ENCODE measurements at places on chromosomes 12 and 14.
A peak's percentile ranks its signal among the peaks of the same experiment; 100 is the strongest.

- H3K27ac ChIP-seq = no peak overlapping the region
- no peak for DNase-seq
- peaks cover 31% of the 10 kb centered on the region for H3K4me1 ChIP-seq
- H3K4me3 ChIP-seq = no peak overlapping the region
- H3K36me3 ChIP-seq = no peaks in the 10 kb centered on the region
- peaks cover 32% of the 10 kb centered on the region for H3K27me3 ChIP-seq
Observed at GRCh38 chr12:52027085-52027843, 20.5 kb downstream of the TAMALIN start.

DNA sequence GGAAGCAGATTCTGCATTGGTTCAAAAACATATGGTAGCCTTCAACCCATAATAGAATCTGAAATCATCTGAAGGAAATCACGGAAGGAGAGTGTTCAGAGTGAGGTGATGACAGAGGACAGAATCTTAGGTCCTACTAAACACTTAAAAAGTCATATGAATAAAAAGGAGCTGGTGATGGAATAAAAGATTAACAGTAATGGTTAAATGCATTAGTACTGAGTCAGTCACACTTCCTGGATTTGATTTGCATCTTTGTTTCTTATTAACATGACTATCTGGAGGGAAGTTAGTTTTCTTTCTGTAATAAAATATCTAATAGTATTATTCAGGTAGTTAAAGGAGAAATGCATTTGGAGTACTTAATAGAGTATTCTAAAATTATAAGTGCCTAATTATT lies 296.3 kb upstream of the ATXN7L3B start:
- no peak for DNase-seq
- H3K27me3 ChIP-seq = no peaks in the 10 kb centered on the region
- H3K27ac ChIP-seq = no peak overlapping the region
- no peak overlapping the region for H3K4me3 ChIP-seq

DNA sequence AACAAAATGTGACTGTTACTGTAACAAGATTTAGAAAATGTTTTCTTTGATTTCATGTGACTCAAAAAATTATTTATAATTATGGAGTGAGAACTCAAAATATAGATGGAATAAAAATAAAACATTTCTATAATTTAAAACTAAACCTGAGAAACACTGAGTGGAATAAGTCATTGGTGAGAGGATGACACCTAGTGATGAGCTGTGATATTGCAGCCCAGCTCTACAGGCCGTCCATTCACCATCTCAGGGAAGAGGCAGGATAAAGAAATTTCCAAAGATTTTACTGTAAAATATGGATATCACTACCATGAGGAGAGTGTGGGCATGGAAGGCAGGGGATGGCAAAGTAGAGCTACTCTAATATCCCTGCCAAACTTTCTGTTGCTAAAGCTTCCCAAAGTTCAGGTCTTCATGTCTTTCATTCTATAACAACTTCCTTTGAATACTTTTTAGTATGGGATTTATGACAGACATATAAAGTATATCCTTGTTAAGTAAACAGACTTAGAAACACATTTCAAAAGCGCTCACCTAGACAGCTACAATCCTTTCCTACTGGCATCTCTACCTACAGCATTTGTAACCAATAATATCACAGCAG lies 308.0 kb downstream of the ITPR2 start:
- H3K4me3 ChIP-seq = no peak overlapping the region
- peaks cover 22% of the 10 kb centered on the region for H3K4me1 ChIP-seq
- H3K27me3 ChIP-seq = no peaks in the 10 kb centered on the region
- DNase-seq = peak; percentile 53
- H3K27ac ChIP-seq = no peak overlapping the region

- no peaks in the 10 kb centered on the region for H3K27me3 ChIP-seq
- H3K36me3 ChIP-seq = no peaks in the 10 kb centered on the region
- no peak for DNase-seq
- H3K27ac ChIP-seq = no peak overlapping the region
- no peak overlapping the region for H3K4me3 ChIP-seq
Observed at GRCh38 chr12:78447373-78447772, 417.2 kb upstream of the SYT1 start.

GRCh38 chr12:6547987-6548386 lies 7.9 kb downstream of the IFFO1 start:
- peaks cover 10% of the 10 kb centered on the region for H3K4me1 ChIP-seq
- H3K27me3 ChIP-seq = no peaks in the 10 kb centered on the region
- peak overlapping the region; percentile 11 for H3K27ac ChIP-seq
- H3K4me3 ChIP-seq = no peak overlapping the region

Data from WTC11 (cell line).